Left lobe of liver (tissue), 2 donors: ENCODE measurements at places on chromosomes 12 and 14.

GRCh38 chr14:73780391-73780790 lies 66.2 kb upstream of the PNMA1 start:
- no peak for DNase-seq

DNA sequence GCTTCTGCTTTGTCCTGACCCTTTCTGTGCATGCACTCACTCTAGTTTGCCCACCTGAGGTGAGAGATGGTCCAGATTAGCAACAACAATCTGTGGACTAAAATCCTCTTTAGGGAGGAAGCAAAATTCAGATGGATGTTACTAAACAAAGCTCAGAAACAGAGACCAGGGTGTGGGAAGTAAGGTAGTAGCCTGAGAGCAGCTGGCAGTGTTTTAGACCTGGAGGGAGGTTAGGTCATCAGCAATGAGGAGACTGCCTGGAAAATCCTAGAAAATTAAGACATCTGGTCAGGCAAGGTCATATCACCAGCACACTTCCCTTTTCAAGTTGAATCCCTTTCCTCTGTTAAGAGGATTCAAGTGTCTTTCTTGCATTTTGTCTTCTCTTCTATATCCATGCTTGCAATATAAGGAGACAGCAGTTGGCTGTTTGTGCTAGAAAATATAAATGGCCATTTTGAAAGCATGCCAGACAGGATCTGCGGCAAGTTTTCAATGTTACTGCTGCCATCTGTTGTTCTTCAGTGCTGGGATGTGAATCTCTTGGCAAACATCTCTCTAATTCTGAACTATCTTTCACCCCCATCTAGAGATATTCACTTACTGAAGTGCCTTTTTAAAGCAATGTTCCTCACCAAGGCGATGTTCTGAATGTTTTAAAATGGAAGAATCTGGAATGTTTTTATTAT lies 266.4 kb downstream of the NAV3 start:
- no peak for DNase-seq

DNA sequence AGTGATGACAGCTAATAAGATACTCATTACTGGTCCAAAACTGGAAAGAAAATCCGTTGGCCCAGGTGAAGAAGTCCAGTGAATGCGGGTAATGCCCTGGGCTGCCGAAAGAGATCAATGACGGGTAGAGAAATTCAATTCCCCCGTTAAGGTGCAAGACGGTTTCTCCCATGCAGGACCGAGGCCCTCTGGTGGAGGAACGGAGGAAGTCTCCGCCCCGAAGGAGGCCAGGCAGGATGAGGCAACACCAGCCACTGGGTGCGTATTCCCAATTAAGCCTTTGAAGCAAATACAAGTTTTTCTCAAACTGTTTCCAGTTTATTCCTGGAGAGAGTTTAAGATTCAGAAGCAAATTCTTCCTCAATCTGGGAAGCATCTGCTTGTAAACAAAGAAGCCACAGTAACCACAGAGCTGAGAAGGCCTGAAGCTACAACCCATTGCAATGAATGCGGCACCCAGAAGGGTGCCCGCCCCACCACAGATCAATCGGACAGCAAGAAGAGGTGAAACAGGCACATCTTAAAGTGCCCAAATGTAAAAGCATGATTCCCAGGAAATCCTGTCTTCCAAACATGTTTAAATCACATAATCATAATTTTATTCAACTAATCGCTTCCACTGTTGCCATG lies 118.5 kb downstream of the TTC7B start:
- DNase-seq: peak; percentile 81

GRCh38 chr12:75923964-75924666 lies 107.5 kb downstream of the PHLDA1 start:
- DNase-seq: no peak

- no peak for DNase-seq
These were observed 44.6 kb downstream of the ERO1A start for GRCh38 chr14:52650774-52651173.

DNA sequence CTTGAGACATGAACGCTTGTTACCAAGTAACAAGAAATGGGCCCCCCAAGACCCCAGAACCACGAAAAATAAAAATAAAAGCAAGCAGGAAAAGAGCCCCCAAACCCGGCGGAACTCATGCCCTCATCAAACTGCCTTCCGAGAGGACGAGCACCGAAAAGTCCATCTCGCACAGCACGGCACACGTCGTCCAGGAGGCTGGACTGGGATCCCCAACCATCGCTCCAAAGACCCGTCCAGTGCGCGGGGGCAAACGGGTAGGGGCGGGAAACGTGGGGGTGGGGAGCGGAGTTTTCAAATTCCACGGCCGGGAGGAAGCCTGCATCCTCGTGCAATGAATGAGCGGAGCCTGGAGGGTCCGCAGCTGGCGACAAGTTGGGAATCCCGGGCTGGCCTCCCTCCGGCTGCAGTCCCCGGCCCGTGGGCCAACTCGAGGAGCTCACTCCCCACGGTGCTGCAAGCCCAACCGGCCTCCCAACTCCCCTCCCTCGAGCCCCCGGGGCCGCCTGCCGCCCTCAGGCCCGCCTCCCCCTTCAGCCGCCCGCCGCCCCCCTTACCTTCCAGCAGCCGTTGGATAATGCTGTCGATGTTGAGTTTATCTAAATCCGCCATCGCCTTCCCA lies 484 bp downstream of the PPP1CC start:
- peak; percentile 53 for DNase-seq

GRCh38 chr14:33611405-33612196 lies 339.3 kb downstream of the EGLN3 start:
- no peak for DNase-seq

DNA sequence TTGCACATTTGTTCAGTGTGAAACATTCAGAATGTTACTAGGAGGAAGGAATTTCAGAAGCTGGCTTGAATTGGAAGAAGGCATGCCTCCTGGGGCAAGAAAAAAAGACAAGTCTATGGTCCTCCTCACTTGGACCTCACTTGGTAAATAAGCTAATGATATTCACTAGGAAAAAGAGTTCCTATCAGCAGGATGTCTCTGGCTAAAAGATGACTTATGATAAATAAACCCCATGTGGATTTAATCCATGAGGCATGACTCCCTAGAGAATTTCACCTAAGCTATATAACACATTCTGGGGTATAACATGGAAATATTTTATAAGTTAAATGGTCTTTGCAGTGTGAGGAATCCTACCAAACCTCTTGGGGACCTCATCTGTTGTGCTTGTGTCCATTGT lies 199.9 kb downstream of the LRIG3 start:
- DNase-seq: no peak

GRCh38 chr14:52078095-52078531 lies 9.3 kb upstream of the NID2 start:
- no peak for DNase-seq

- DNase-seq: no peak
These were observed 400.1 kb upstream of the DDHD1 start for GRCh38 chr14:53553221-53553620.

- DNase-seq: no peak
These were observed 577 bp downstream of the ATG101 start for GRCh38 chr12:52070185-52070925.

- no peak for DNase-seq
These were observed 8.2 kb downstream of the FAM234B start for GRCh38 chr12:13052421-13052820.

- no peak for DNase-seq
These were observed 27.5 kb downstream of the RAP1B start for GRCh38 chr12:68638171-68638570.

DNA sequence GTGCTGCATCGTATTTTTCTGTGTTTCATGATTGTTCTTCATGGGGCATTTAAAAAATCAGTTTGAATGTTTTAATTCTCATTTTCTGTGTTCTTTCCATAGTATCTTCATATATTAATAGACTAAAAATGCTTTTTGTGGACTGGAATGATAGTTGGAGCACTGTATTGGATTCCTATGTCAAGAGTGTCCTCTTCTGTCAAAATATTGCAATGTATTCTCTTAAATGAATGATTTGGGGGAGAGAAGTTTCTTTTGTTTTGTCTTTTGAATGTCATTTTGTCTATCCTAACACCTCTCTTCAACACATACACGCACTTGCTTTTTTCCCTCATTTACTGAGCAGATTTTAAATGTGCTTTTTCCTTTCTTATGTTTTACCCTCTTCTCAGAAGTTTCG lies 4.7 kb upstream of the EIF2S3B start:
- no peak for DNase-seq

- no peak for DNase-seq
These were observed 6.1 kb downstream of the PNN start for GRCh38 chr14:39181026-39181692.
